Keratinocyte (primary cell): ENCODE measurements at places on chromosomes 1 and 21.

GRCh38 chr1:27408151-27408550 lies 15.7 kb downstream of the GPR3 start:
- no peak for DNase-seq

DNA sequence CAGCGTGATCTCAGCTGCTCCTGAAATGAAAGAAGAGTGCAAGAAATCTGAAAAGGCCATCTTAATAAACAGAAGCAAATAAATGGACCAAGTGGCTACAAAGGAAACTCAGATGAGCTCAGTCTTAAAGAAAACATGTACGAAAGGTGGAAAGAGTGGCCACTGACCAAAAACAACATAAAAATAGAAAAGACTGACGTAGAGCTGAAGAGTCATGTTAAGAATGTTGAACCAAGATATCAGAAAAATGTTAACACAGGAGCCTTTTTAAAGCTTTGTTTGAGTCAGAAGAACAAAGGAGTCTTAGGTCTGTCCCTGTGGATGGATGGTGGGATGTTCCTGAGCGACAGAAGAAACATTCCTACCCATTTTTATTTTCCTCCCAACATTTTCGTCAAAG lies 30.8 kb upstream of the ZNF648 start:
- DNase-seq: no peak

DNA sequence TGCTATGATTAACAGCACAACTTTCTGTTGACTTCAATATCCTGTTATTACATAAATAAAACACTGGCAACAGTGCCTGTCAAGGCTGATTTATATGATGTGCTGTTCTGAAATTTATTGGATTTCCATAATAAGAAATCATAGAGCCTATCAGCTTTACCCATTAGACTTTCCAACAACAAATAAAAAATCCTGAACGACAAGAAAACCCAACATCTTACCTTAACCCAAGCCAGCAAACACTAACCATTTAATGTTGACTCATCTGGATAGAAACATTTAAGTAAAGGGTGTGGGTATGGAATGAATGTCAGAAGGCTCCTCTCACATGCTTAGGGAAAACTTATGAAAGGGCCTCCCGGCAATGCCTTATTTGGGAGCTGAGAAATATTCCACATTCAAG lies 165.1 kb downstream of the SLC45A1 start:
- DNase-seq: no peak

- DNase-seq: no peak
Observed at GRCh38 chr1:233060461-233060994, 110.1 kb downstream of the NTPCR start.

GRCh38 chr1:58244872-58245271 lies 301.7 kb downstream of the OMA1 start:
- DNase-seq: no peak
